Stromal cell of bone marrow (primary cell): ENCODE measurements at places on chromosomes 2 and 18.

- no peak for DNase-seq
These were observed 12.5 kb downstream of the GAREM2 start for GRCh38 chr2:26185304-26185928.

DNA sequence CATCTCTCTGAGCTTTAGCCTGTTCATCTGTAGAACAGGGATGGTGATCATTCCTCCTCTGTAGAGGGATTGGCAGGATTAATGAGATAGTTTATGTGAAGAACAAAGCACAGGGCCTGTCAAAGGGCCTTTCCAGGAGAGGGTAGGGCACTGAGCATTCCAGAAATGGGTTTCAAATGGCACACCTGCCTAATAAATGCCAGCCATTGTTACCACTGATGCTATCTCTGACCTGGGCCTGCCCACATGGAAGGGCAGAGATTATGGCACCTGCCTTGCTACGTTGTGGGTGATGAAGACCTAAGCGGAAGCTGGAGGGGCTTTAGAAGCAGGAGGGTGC is 31.0 kb upstream of the GMPPA start:
- no peak for DNase-seq

- peak; percentile 31 for DNase-seq
These were observed 388.9 kb downstream of the ALK start for GRCh38 chr2:29532436-29532835.

DNA sequence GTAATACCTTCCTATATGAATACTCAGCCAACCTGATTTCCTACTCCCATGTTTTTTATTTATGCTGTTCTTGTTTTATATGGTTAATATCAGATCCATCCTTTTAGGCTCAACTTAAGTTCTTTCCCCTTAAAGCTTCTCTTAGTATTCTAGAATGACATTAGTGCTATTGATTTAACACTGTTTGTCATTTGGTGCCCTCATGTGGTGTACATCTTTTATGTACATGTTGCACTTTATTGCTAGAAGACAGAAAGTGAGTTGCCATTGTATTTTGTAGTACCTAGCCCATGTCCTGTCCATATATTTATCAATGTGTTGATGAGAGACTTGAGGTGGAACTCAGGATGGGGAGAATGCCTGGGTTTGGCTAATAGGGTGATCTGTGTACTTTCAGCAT is 2.5 kb downstream of the HTRA2 start:
- DNase-seq = no peak

DNA sequence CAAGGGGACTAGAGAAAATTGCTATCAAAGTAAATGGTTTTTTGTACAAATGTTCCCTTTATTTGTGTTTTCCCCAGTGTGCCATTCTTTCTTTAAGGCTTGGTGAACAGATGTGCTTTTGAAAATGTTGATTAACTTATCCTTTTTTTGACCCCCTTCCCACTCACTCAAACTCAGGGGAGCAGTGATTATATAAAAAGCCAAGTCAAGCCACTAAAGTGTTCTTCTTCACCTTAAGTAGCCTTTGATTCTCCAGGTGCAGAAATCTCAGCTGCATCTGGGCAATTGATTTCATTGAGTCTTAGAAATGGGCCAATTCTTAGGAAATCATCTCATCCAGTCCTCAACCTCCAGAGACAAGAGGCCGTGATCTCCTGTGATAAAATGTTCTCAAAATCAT is 107.6 kb downstream of the NRP2 start:
- DNase-seq = no peak

DNA sequence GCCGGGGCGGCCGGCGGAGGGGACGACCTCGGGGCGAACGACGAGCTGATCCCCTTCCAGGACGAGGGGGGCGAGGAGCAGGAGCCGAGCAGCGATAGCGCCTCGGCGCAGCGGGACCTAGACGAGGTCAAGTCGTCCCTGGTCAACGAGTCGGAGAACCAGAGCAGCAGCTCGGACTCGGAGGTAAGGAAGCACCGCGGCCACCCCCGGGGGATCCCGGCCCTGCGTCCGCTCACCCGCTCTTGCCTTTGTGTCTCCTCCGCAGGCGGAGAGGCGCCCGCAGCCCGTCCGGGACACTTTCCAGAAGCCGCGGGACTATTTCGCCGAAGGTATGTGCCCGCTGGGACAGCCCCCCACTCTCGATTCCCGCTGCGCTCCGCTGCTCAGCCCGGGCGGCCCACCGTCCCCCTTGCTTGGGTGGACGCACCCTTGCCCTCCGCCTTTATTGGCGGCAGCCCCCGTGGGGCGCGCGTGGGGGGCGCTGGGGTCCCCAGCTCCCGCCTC is 611 bp downstream of the TCF7L1 start:
- DNase-seq = no peak

DNA sequence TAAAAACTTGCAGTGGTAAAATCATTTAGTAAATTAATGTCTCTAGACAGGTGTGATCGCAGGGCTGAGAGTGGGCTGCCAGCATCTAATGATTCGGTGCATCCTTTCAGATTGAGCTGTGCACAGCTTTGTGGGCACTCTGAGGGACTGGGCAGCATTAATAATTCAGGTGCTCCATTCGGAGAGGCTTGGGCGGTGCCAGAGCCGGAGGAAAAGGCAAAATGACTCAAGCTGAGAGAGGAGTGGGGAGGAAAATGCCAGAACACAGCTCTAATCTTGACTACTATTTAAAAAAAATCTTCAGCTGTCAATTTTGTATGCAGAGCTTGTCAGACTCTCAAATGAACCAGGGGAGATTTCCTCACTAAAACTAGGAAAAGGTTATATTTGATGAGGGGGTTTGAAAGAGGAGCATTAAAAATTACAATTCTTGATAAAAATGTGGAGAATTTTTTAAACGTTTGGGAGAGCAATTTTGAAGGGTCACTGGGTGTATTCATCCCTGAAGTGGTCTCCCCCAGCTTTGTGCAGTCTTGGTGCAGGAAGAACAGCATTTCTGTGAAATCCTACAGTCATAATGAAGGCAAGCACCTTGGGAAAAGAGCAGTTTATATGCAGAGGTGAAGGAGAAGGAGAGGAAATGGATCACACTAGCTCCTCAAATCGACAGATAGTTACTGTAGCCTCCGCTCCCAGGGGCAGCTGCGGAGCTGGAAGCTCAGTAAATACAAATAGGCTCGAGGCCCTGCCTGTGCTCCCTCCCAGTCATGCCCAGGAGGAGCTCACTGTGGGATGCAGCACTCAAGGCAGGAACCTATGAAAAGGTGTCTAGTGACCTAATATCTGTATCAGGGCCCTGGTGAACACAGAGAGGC is 535.4 kb upstream of the RAB6C start:
- DNase-seq = no peak

GRCh38 chr2:100667801-100668200 is 105.0 kb downstream of the PDCL3 start:
- no peak for DNase-seq

DNA sequence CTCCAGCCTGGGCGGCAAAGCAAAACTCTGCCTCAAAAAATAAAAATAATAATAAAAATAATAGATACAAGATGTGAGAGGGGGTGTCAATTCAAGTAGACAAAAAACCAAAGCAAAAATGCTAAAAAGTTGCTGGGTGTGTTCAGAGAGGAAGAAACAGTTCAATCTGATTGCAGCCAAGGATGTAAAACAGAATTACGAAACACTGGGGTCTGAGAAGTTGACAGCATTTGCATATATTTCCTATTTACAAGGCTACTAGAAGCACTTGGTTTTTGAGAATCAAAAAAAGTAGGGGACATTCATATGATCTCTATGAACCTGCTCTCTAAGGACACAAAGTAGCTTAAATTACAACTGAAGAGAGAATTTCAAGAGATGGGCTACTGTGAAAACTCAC is 7.6 kb downstream of the TRIP12 start:
- no peak for DNase-seq

DNA sequence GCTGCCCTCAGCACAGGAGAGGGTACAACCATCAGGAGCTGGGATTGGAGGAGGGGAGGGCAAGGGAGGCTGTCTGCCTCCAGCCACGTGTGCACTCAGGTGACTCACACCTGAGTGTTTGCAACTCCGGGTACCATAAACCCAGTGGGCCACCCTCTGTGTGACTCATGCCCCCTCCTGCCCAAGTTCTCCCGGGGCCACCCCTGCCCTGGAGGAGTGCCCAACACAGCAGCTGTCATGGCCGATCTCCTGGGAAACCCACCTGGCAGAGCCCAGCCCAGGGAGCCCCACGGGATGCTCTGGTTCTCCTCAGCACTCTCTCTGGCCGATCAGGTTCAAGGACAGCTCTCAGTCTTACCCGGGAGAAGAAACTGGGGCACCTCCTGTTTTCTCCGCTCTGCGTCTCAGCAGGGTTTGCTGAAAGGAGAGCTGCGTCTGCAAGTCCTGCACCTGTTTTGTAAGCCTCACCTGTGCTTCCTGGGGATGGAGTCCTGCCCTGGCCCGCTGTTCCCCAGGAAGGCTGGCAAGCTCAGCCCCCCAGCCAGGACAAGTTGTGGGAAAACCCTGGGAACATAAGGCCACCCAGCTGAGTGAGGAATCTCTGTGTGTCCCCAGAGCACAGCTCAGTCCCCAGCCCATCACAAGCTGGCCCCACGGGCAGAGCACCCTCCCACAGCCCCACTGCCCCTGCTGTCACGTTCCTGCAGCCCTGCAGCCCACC is 44.0 kb upstream of the UBE2F start:
- DNase-seq = no peak

GRCh38 chr2:205775097-205775877 is 93.0 kb downstream of the NRP2 start:
- DNase-seq = no peak

DNA sequence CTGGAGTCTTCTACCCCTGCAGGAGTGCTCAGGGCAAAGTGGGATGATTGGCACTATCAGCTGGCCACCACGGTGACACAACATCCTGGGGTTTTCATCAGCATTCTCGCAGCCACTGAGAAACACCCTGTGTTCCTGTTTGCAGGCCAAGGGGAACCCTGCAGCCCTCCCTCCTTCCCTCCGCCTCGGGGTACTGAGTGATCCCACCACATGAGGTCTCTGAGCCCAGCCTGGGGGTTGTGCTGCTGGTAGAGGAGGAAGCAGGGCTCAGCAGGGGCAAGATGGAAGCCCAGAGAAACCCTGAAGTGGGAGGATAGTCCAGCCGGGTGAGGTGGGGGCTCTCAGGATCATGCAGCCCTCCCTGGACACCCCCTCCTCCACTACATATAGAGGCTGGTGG is at the start of gene OXER1:
Gene OXER1 (minus strand): TSS at position 40 of the 400 bp plus-strand sequence. CDS start 73 bp downstream, outside the sequence.
- no peak for DNase-seq

- DNase-seq = no peak
These were observed 54.7 kb downstream of the SLC66A2 start for GRCh38 chr18:79896738-79897137.

DNA sequence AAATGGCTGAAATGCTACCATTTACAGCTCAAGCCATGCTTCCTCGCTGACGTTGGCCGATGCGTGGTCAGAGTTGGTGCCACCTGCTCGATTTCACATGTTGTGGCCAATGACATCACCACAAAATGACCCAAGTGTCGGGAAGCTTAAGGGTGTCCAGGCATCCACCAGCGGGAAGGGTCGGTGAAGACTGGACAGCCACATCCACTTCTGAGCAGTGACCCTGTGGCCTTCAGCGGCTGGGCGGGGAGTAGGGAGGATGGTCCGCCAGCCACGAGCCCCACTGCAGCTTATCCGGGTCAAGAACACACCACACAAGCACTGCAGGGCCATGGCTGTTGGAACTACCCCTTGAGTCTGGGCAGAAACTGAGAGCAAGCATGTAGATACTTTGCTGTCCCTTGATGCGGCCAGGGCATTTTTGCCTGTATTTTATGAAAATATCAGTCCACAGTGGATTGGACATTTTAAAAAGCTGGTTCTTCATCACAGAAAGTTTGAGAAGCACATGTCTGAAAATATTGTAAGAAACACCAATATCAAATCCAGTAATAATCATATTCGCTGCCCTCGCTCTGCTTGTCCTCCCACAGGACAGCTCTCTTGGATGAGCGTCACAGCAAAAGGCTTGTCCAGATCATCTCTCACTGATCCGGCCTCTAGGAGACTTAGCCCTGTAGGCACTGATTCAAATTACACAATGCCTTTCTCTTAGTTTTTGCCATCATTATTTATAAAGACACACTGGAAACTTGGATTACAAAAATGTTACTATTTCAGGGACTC is 174.0 kb downstream of the TWIST2 start:
- DNase-seq = no peak

- no peak for DNase-seq
These were observed 136.9 kb downstream of the UXS1 start for GRCh38 chr2:106057206-106057605.

GRCh38 chr2:236816197-236817170 is 246.9 kb downstream of the ACKR3 start:
- no peak for DNase-seq

DNA sequence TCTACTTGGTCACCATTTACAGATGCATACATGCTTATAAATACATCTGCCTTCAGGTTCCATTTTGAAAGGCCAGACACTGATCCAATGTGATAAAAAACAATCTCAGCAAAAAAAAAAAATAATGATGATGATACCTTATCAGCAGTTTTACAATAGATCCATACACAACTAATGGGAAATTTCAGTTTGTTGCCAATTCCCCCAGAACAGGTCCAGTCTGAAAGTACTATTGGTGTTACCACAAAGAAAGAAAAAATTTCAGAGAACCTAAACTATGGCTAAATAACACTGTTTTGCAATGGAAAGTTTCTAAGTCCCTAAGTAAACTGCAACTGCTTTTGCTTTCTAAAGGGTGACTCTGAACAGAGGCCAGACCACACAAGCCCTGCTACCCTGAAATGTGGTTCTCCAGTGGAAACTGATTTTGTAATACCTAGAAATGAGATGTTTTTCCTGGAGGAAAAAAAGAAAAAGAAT is 54.1 kb downstream of the LPIN2 start:
- peak; percentile 84 for DNase-seq

GRCh38 chr2:75480971-75481836 is 79.5 kb downstream of the EVA1A start:
- DNase-seq = no peak

- peak; percentile 77 for DNase-seq
These were observed 1435.7 kb downstream of the LRP1B start for GRCh38 chr2:140695155-140695554.

GRCh38 chr2:2116657-2117056 is 214.4 kb downstream of the MYT1L start:
- no peak for DNase-seq

DNA sequence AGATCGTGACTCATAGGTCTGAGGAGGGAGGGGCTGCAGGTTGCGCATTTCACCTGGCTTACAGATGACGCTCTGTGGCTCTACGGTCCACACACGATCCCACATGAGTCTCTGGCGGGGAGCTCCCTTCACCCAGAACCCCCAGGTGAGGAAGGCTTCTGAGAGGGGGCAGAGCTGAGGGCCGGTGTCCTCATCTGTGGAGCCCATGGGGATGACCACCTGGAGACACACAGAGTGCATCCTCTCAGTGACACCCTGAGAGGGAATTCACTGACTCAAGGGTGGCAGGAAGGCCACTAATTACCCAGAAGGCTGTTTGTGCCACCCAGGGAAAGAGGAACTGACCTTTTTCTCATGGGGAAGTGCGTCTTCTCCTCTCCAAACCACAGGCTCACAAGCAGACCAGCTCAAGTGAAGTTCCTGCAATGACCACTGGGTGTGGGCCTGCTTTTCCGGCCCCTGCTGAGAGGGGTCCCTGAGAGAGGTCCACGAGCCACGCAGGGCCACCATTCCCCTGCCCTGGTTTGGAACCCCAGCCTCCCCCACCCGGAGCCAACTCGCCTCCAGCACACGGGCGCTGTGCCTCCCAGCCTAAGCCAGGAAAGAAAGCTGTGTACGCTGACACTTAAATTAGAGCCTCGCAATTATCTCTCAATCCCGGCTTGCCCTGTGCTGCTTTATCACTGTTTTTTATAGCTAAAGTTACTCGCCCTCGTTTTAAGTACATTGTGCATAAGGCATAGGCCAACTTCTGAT is 114.1 kb downstream of the BCL11A start:
- no peak for DNase-seq
